Activated T-helper 1 cell treated with anti-CD3 and anti-CD28 coated beads, Interleukin-12 subunit alpha, Interleukin-12 subunit beta, Interleukin-2, Interleukin-4 antibody, amounts not matched to agents 30 ng/mL and 10 ng/mL and 1 ng/mL, durations not matched to agents 14 hours and 24 hours and 36 hours (primary cell): ENCODE measurements at places on chromosomes 5 and 9. TPM values are rescaled to one million over a fixed set of nuclear protein-coding genes. Genes with fewer than 3 reads are reported as not detected.

The RPL35 gene
- 1,681 and 1,750 TPM in 2 replicates for total RNA-seq

The ANXA6 gene
- 286 and 301 TPM in 2 replicates for total RNA-seq

The GRM6 gene
- not detected in 2 replicates for total RNA-seq

GRCh38 chr9:135498381-135499126 is 1.9 kb upstream of the MRPS2 start:
- DNase-seq = no peak

GRCh38 chr5:56053363-56053762 is 58.6 kb upstream of the IL6ST start:
- no peak for DNase-seq

DNA sequence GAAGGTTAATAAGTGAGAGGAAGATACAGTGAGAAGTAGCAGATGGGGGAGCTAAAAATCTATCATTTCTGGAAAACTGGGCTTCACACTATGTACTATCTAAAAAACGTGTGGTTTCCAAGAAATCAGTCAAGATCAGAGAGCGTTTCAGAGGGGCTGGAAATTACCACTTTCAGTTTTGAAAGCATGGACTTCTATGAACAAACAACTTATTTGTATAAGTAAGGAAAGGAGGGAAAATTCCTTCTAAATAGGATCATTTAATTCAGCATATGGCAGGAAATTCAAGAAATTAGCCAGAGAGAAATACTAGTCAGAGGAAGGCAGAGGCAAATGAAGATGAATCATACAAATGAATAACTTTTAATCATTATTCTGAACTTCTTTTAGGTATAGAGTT is 11.3 kb downstream of the TNC start:
- DNase-seq = no peak

GRCh38 chr5:27962198-27962597 is 923.8 kb upstream of the CDH9 start:
- DNase-seq = no peak

- DNase-seq = no peak
These were observed 727 bp downstream of the TRIM7 start for GRCh38 chr5:181204113-181204825.
